ENCODE measurements at places on chromosomes 3 and 15.

- H3K36me3 ChIP-seq = no peaks in the 10 kb centered on the region
- no peak for DNase-seq
- no peak overlapping the region for H3K27ac ChIP-seq
- no peaks in the 10 kb centered on the region for H3K27me3 ChIP-seq
- H3K4me1 ChIP-seq = no peaks in the 10 kb centered on the region
- H3K4me3 ChIP-seq = no peak overlapping the region
Measured at GRCh38 chr3:147875498-147875897, 466.3 kb downstream of the ZIC1 start.

DNA sequence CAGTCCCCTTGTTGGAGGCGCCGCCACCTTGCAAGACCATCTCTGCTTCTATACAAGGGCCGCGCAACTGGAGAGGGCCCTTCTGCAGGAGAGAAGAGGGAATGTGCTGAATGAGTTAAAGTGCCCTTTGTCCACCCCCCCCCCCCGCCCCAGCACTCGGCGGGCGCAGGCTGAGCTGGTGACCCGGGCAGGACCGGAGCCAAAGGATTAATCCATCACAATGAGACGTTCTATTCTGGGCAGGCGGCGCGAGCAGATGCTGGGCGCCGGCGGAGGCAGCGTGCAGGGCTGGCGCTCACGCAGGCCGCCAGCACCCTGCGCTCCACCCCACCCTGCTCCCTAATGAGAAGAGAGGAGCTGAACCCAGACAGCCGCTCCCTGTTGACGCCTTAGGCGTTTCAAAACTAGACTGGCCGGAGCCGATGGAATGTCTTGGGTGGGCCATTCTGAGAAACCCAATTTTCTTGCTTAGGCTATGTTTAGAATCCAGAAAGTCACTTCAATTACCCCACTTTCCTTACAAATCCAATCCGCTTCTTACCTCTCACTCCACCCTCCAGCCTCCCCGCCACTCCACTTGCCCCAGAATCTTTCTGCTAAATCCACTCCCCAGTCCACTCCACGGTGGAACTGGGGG is 32.9 kb downstream of the GJD2 start:
- H3K27me3 ChIP-seq = peaks cover 69% of the 10 kb centered on the region
- no peak overlapping the region for H3K27ac ChIP-seq
- no peak for DNase-seq
- peaks cover 3% of the 10 kb centered on the region for H3K4me1 ChIP-seq

GRCh38 chr3:113912552-113913236 is 35.1 kb upstream of the ZDHHC23 start:
- no peaks in the 10 kb centered on the region for H3K36me3 ChIP-seq
- no peaks in the 10 kb centered on the region for H3K27me3 ChIP-seq
- DNase-seq = no peak
- peaks cover 8% of the 10 kb centered on the region for H3K4me1 ChIP-seq

DNA sequence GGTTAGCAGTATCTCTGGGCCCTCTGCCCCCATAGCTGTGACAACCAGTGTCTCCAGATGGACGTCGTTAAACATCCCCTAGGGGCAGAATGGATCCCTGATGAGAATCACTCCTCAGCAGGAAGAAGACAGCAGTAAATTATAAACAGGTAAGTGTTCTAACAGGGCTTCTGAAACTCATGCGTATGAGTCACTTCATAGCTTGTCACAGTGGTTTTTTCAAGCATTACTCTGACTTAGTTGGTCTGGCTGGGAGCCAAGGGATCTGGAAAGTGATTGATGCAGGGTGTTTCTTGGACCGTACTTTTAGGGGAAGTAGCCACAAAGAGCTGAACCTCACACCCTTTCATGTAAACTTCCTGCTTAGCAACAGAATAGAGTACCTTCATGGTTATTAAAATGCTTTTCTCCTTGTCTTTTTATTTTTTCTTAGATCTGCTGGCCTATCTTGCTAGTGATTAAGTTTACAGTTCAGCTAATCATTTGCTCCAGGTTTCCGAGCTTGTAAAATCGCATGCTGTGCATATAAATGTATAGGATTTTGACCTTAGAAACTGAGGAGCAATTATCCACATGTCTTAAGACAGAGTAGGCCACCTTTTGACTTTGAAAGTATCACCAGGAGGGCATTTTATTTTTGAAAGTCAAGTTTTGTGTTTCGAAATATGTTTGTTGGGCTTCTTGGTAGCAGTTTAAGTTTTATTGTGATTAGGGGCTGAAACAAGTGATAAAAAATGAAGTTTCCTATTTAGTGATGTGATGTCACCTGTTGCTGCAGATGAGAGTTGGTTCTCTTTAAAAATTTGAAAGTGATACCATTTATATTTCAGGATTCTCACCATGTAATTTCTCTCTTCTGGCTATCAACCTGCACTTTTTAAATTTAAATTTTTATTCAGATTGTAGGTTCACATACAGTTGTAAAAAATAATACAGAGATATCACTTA is 333.9 kb downstream of the PTPRG start:
- H3K27me3 ChIP-seq = peaks cover 8% of the 10 kb centered on the region
- H3K4me3 ChIP-seq = no peak overlapping the region
- no peak for DNase-seq
- peaks cover 9% of the 10 kb centered on the region for H3K4me1 ChIP-seq
- no peak overlapping the region for H3K27ac ChIP-seq

DNA sequence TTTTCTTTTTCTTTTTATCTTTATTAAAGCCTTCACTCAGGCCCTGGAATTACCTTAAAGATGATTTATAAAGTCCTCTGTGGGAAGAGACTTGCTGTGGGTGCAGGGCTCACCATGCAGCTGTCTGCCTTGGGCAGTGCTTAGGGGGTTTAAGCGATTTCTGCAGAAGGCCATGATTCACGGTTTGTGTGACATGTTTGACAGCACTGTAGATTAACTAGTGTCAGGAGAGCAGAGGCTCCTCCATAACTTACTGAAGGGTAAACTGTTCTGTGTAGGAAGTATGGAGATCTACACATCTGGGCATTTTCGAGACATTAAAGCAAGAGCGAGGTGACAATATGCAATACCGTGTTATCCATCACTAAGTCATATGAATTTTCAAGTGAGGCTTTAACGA is 137.7 kb downstream of the LRIG1 start:
- no peak overlapping the region for H3K27ac ChIP-seq
- H3K36me3 ChIP-seq = peaks cover 24% of the 10 kb centered on the region
- no peaks in the 10 kb centered on the region for H3K4me1 ChIP-seq
- no peak overlapping the region for H3K4me3 ChIP-seq
- H3K27me3 ChIP-seq = no peaks in the 10 kb centered on the region

DNA sequence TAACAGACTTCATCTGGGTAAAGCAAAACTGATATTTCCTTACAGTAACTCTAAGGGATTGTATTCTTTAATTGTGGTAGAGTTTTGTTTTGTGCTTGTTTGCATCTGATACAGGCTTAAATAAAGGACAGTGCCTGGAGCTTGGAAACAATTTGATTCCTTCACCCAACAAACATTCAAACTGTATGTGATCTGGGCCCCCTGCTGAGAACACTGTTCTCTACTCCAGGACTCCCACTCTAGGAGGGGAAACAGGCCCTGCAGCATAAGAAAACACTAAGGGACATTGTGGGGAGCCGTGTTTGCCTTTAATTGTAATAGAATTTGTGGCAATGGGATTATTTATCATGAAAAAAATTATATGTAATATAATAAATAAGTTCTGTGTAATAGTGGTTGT is 56.9 kb downstream of the CTDSPL start:
- no peaks in the 10 kb centered on the region for H3K27me3 ChIP-seq
- no peak for DNase-seq
- no peak overlapping the region for H3K27ac ChIP-seq
- H3K4me3 ChIP-seq = no peak overlapping the region

DNA sequence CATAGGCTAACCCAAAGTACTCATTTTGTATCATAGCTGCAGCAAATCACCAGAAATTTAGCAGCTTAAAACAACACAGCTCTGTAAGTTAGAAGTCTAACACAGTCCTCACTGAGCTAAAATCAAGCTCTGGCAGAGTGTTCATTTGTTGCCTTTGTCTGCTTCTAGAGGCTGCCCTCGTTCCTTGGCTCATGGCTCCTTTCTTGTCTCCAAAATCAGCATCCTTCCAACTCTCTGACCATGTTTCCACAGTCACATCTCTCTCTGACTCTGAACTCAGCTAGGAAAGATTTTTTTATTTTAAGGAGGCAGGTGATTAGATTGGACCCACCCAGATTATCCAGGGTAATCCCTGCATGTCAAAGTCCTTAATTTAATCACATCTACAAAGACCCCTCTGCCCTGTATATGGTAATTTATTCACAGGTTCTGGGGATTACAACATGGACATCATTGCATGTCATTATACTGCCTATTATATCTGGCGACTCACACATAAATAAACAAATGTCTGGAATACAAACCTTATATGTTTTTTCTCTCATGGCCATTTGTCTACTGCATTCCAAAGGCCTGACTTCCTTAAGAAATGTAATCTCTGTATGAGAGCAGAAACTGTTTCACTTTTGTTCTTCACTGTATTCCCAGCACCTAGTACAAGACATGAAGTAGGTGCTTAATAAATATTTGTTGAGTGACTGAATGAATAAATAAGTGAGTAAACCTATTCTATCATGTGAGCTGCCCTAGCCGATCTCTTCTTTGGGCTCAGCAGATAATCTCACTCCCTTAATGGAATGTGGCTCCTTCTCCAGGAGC is 15.1 kb upstream of the UACA start:
- no peak overlapping the region for H3K27ac ChIP-seq
- no peaks in the 10 kb centered on the region for H3K36me3 ChIP-seq
- H3K4me3 ChIP-seq = no peak overlapping the region
- no peaks in the 10 kb centered on the region for H3K4me1 ChIP-seq
- peaks cover 18% of the 10 kb centered on the region for H3K27me3 ChIP-seq

GRCh38 chr3:17749281-17749680 is 6.8 kb upstream of the TBC1D5 start:
- H3K4me3 ChIP-seq = peak overlapping the region; percentile 42
- DNase-seq = no peak
- H3K4me1 ChIP-seq = peaks cover 18% of the 10 kb centered on the region
- H3K27me3 ChIP-seq = no peaks in the 10 kb centered on the region

DNA sequence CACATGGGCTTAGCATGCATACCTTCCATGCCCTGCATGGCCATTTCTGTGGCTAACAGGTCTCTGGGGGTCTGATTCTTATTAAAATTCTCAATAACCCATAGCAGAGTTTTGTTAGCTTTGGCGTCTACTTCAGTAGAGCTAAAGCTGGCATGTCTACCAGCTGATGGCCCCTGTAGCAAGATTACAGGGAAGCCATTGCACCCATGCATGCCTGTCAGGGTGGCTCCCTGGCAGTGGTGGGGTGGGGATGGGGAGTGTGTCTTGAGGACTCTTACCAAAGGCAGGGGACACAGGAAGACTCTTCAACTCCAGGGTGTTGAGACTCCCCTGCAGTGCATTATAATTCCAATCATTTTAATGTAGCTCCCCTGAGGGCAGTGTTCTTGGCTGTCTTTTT is 4.7 kb downstream of the KY start:
- no peak overlapping the region for H3K4me3 ChIP-seq
- no peaks in the 10 kb centered on the region for H3K36me3 ChIP-seq
- DNase-seq = no peak
- peaks cover 2% of the 10 kb centered on the region for H3K4me1 ChIP-seq

- H3K36me3 ChIP-seq = no peaks in the 10 kb centered on the region
- no peaks in the 10 kb centered on the region for H3K4me1 ChIP-seq
- H3K27me3 ChIP-seq = no peaks in the 10 kb centered on the region
- H3K27ac ChIP-seq = no peak overlapping the region
- no peak for DNase-seq
Measured at GRCh38 chr3:149717391-149718056, 34.8 kb downstream of the COMMD2 start.

DNA sequence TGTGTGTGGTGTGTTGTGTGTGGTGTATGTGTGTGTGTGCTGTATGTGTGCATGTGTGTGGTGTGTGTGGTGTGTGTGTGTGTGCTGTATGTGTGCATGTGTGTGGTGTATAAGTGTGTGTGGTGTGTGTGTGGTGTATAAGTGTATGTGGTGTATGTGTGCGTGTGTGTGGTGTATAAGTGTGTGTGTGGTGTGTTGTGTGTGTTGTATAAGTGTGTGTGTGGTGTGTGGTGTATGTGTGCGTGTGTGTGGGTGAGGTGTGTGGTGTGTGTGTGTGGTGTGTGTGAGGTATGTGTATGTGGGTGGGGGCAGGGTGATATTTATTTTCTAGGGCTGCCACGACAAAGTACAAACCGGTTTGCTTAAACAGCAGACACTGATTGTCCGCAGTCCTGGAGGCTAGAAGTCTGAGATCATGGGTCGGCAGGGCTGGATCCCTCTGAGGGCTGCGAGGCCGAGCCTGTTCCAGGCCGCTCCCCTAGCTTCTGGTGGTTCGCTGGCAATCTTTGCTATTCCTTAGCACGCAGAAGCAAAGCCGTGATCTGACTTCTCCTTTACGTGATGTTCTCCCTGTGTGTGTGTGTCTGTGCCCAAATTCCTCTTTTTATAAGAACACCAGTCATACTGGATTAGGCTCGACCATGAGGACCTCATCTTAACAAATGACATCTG is 160.2 kb downstream of the XXYLT1 start:
- no peak for DNase-seq
- H3K36me3 ChIP-seq = no peaks in the 10 kb centered on the region
- no peaks in the 10 kb centered on the region for H3K27me3 ChIP-seq
- no peak overlapping the region for H3K4me3 ChIP-seq

DNA sequence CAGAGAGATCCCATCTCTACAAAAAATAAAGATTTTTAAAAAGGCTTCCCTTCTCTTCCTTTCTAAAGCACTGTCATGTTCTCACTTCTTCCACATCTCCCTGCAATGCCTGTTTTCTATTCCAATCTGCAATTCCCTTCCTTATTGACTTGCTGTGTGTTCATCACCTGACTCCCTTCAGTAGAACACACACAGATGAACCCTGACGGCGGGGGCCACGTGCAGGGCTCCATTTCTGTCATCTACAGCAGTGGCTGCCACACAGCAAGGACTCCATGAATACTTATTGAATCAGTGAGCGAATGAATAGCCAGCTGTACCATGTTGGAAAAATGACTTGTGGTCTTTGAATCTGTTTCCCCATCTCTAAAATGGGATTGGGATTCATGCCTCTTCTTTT is 26.1 kb downstream of the BHLHE40 start:
- H3K36me3 ChIP-seq = no peaks in the 10 kb centered on the region
- H3K4me3 ChIP-seq = no peak overlapping the region
- H3K27ac ChIP-seq = no peak overlapping the region
- no peaks in the 10 kb centered on the region for H3K27me3 ChIP-seq
- H3K4me1 ChIP-seq = peaks cover 57% of the 10 kb centered on the region

- no peaks in the 10 kb centered on the region for H3K27me3 ChIP-seq
- no peak for DNase-seq
Measured at GRCh38 chr15:101207867-101208288, 44.0 kb downstream of the CHSY1 start.

- H3K4me3 ChIP-seq = no peak overlapping the region
- H3K27me3 ChIP-seq = no peaks in the 10 kb centered on the region
- H3K4me1 ChIP-seq = no peaks in the 10 kb centered on the region
- no peaks in the 10 kb centered on the region for H3K36me3 ChIP-seq
- DNase-seq = no peak
Measured at GRCh38 chr3:24300949-24301348, 193.7 kb downstream of the THRB start.

Data from activated T-cell treated with anti-CD3 and anti-CD28 coated beads, Interleukin-2, amount 50 U/mL, for 24 hours (primary cell).